ENCODE measurements at places on chromosomes 11 and 22.

DNA sequence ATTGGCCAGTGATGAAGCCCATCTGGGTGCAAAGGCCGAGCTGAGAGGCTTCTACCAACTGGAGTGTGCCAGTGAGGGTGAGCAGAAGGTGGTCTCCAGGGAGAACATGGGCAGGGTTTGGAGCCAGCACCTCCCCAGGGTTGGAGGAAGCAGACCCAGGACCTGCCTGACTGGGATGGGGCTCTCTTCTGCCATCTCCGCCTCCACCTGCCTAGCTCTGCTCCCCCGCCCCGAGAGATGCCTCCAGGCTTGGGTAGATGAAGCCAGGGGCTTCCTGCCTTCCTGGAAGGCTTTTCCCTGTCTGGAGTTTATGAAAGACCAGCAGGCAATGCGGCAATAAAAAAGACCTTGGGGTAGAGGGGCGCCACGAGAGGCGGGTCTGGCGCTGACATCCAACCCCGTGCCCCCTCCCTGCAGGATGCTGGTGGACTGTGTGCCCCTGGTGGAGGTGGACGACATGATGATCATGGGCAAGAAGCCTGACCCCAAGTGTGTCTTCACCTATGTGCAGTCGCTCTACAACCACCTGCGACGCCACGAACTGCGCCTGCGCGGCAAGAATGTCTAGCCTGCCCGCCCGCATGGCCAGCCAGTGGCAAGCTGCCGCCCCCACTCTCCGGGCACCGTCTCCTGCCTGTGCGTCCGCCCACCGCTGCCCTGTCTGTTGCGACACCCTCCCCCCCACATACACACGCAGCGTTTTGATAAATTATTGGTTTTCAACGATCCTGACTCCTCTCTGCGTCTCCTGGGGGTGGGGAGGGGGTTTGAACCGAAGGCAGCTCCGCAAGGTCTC, 3.3 kb downstream of the SELENOM start:
- no peak for DNase-seq

GRCh38 chr11:20161230-20161918, 1.1 kb upstream of the DBX1 start:
- no peak for DNase-seq

GRCh38 chr11:8194956-8195355, 26.1 kb upstream of the RIC3 start:
- no peak for DNase-seq

- DNase-seq = peak; percentile 33
These were observed 6.7 kb upstream of the AP1B1 start for GRCh38 chr22:29394931-29395581.

DNA sequence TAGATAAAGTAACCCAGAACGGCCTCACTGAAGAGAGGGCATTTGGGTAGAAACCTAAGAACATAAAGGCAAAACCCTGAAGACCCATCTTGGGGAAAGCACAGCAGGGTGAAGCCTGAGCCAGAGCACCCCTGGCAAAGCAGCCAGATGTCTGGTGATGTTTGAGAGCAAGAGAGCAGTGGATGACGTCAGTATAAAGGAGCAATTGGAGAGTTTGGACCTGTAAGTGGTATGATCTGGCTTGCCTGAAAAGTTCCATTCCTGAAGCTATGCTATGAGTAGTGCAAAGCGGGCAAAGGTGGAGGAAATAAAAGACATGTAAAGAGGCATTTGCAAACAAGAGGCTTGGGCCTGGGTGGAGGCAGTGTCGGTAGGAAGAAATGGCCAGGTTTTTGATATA, 167.8 kb downstream of the MSANTD4 start:
- no peak for DNase-seq

DNA sequence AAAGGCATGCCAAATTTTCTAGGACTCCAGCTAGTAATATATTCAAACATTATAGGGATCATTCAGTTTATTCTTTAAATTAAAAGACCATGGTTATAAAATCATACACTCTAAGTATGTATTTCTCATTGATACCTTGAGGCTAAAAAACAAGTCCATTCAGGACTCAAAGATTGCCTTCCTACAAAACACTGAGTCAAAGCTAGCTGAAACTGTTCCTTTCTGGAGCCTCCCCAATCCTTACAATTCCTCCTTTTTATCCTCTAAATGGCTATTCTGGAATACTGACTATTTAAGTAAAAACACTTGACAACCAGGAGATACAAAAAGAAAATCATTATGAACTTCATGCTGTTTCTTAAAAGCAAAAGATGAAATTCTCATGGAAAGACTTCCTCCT, 4.9 kb upstream of the TTLL12 start:
- DNase-seq = no peak

DNA sequence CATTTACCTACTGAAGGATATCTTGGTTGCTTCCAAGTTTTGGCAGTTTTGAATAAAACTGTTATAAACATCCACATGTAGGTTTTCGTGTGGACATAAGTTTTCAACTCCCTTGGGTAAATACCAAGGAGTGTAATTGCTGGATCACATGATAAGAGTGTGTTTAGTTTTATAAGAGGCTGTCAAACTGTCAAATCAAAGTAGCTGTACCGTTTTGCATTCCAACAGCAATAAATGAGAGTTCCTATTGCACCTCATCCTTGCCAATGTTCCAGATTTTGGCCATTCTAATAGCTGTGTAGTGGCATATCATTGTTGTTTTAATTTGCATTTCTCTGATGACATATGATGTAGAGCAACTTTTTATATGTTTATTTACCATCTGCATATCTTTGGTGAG, 190.8 kb upstream of the SYN3 start:
- DNase-seq = no peak

DNA sequence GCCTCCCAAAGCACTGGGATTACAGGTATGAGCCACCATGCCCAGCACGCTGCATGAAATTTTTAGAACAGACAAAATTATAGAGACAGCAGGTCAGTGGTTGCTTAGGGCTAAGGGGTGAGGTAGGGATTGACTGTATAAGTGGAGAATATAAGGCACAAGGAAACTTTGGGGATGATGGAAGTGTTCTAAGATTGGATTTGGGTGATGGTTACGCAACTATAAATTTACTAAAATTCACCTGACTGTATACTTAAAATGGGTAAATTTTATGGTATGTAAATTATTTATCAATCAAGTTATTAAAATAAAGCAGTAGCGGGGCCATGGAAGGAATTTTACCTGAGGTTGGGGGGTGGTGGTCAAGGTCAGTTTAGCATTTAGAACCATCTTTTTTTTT, 16.4 kb upstream of the POLD3 start:
- DNase-seq = no peak

DNA sequence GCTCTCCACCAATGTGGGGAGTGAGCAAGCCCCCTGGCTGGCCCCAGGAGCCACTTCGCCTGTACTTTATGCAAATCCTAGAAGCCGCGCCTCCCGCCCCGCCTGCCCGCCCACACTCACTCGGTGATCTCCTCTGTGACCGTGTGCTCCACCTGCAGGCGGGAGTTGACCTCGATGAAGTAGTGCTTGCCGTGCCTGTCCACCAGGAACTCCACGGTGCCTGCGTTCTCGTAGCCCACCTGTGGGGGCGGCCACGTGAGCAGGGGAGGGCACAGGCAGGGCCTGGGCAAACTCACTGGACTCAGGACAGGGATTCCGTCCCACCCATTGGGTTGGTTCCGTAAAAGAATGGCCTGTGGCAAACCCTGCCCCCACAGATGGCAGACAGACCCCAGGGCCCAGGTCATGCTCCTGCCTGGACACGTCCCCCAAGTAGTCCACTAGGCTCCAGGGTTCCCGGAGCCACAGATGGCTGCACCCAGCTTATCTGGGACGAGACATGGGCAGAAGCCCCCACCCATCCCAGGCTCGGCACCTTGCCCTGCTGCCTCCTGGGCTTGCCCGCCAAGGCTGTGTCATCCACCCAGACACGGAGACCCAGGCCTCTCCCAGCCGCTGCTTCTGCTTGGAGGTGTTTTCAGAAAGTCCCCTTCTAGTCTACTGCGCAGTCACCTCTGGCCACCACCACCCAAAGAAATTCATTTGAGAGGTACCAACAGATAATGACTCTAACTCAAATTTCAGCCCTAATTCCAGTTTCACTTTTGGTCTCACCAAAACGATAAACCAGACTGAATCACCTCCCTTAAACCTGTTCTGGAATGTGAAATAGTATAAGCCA, 12.1 kb downstream of the LRFN4 start:
- DNase-seq = peak; percentile 52

GRCh38 chr22:47030881-47031627, 268.6 kb downstream of the TBC1D22A start:
- DNase-seq = no peak

GRCh38 chr11:12803086-12803826, 129.0 kb downstream of the TEAD1 start:
- no peak for DNase-seq

DNA sequence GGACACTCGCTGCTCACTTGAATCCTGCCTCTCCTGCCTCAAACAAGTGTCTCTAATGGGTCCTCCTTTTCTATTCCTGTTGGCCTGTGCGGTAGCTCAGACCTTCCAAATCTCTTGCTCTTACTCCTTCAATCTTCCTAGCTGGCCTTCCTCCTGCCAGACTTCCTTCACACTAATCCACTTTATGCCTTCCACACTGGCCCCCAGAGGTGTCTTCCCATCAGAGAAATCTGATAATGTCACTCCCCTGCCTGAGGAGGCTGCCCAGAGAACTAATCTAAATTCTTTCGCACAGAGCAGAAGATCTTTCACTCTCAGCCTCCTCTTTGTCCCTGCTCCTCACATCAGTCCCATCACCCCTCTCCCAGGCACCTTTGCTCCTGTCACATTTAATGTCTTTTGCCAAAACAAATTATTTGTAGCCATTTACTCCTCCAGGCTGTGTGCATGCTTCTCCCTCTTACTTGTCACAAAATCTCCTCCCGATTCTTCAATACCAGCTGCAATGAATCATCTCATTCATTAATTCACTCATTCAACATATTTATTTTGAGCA, 175.7 kb downstream of the MAML2 start:
- DNase-seq = no peak

GRCh38 chr11:9990221-9990973, 303.6 kb downstream of the SBF2 start:
- no peak for DNase-seq

DNA sequence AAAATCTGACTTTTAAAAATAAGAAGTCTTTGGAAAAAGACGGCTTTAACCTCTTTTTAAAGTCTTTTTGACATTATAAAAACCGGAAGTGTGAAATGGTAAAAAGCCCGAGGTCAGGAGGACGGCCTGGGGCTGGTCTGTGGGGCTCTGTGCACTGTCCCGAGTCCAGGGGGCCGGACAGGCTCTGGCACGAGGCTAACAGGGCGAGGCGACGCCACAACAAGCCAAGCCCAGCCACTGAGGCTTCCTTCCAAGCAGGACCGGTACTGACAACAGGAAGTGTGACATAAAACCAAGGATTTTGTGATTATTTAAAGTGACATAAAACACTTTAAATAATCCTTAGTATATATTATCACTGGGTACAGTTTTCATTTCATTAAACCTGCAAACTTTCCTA, 39.2 kb downstream of the BRD1 start:
- DNase-seq = no peak

DNA sequence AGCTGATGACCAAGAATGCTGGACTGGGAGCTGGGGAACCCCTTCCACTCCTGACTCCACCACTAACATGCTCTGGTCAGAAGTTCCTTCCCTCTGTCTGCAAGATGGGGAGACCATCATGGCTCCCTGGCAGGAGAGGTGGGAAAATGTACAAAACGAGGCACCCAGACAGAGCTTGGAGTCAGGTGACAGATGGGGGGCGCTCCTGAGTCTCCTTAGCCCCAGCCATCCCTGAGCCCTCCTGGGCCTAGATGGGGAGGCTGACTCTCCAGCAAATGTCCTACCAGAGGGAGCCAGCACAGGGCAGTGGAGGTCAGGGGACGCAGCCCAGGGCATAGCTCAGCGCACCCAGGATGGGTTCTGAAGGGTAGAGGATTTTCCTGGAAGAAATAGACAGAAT, 20.0 kb downstream of the KCNJ4 start:
- no peak for DNase-seq

GRCh38 chr11:75945947-75946346, 130.9 kb downstream of the UVRAG start:
- no peak for DNase-seq

DNA sequence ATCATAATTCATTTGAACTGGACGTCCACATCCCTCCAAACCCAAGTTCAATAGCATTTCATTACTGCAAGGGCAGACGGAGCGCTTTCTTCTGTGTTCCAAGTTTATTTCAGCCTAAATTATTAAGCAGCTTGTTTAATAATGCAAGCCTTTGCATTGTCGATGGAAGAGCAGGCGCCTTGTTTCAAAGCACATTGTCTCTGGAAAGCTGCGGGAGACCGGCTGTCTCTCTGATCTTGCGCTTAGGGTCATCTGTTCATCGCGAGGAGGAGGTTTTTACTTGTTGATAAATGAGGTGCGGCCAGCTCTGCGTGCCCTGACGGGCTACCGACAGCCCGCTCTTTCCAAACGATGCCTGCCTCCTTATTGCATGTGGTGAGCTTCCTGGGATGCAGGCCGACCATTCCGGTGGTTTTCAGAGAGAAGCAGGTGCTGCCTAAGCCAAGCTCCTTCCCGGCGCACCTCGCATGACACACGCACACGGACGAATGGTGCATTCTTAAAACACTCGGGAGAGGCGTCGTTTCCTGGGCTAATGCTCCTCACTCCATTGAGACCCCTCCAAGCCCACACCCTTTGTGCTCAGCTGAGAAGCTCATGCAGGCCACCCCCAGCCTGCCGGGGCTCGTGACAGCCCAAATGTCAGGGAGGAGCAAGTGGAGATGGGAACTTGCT, 456.9 kb downstream of the BRD1 start:
- no peak for DNase-seq

DNA sequence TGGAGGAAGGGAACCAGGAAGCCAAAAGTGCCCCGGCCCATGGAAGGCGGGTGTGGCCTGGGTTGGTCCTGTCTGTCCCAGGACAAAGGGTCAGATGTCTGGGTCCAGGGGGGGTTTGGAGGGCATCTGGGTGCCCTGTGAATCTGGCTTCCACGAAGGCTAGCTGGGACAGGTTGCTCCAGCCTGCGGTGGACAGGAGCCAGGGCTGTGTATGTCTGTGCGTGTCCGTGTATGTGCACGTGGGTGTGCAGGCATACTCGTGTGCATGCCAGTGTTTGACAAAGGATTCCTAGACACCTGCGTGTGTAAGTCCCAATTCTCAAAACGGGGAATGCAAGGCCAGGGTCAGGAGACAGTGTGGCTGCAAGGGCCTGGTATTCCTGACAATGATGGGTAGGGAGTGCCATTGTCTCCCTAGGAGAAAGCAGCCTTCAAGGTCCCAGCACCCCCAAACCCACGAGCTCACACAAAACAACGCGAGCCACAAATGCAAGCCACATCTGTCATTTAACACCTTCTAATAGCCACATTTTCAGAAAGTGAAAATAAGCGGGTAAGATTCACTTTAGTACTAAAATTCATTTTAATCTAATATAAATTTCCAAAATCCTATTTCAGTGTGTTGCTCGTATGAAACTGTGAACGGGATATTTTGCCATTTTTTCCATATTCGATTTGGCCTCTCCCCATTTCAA, 78.4 kb upstream of the WNT7B start:
- no peak for DNase-seq

DNA sequence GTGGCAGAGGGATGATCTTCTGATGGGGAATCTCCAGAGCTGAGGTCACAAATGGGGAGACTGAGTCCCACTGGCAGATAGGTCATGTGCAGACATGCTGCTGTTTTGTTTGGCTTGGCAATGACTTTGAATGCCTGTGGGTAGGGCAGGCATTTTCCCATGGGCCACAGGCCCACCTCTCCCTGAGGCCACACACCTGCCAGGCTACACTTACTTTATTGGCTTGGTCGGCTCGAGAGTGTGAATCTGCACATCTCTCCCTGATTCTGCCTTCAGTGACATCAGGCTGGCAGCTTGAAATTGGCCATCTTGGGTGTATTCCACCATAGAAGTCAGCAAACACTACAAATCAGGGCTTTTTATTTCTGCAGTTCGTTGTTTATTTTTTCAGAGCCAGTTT, 91.5 kb downstream of the GRIK4 start:
- no peak for DNase-seq

GRCh38 chr11:2222451-2222850, 47.9 kb downstream of the ASCL2 start:
- no peak for DNase-seq

Data from activated CD8-positive, alpha-beta memory T cell treated with anti-CD3 and anti-CD28 coated beads for 4 hours (primary cell).